ENCODE measurements at places on chromosomes 13 and 19. TPM values are rescaled to one million over a fixed set of nuclear protein-coding genes. Genes with fewer than 3 reads are reported as not detected.

Gene TYROBP
- 0.49 TPM for total RNA-seq

Gene ATP4A
- 0.27 TPM for total RNA-seq

Gene CGB8
- total RNA-seq: 0.34 TPM

Gene MEIS3
- total RNA-seq: 35.8 TPM

Gene FOXO1
- total RNA-seq: 12.2 TPM

Gene IZUMO4
- 6.1 TPM for total RNA-seq

Gene GRIK5
- 1.7 TPM for total RNA-seq

Gene DDA1
- total RNA-seq: 68.6 TPM

Gene ADGRE3
- total RNA-seq: not detected

Gene CATSPERD
- total RNA-seq: not detected

Gene WDR87
- total RNA-seq: not detected

Gene TMEM255B
- 7.7 TPM for total RNA-seq

Gene ZNF570
- not detected for total RNA-seq

Gene PCSK4
- 11.1 TPM for total RNA-seq

Gene ZNF729
- total RNA-seq: not detected

Gene BCKDHA
- 17.7 TPM for total RNA-seq

Gene FGF21
- 0.81 TPM for total RNA-seq

Gene TSSK6
- 4.1 TPM for total RNA-seq

Gene NLRP11
- total RNA-seq: 0.86 TPM

Gene CD37
- total RNA-seq: 0.76 TPM

Gene ACP7
- 4.7 TPM for total RNA-seq
